ENCODE measurements at places on chromosomes 16 and 17. TPM values are rescaled to one million over a fixed set of nuclear protein-coding genes. Genes with fewer than 3 reads are reported as not detected.
A peak's percentile ranks its signal among the peaks of the same experiment; 100 is the strongest.

CDH15 gene
- not detected for total RNA-seq

LDHD gene
- total RNA-seq: not detected

GRCh38 chr16:79209308-79209707 is 391.2 kb downstream of the MAF start:
- no peak for DNase-seq

DNA sequence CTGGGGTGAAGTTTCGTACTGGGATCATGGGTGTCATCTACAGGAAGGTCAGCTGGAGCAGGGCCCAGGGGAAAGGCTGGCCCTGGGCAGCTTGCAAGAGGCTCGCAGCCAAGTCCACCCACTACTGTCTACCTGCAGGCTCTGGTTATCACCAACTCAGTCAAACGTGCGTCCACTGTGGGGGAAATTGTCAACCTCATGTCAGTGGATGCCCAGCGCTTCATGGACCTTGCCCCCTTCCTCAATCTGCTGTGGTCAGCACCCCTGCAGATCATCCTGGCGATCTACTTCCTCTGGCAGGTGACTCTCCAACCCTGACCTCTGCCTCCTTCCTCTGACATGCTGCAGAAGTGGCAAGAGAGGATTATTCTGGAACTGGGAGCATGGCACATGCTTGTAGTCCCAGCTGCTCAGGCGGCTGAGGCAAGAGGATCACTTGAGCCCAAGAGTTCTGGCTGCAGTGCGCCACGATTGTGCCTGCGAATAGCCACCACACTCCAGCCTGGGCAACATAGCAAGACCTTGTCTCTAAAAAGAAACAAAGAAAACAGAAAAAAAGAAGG is 29.2 kb downstream of the ABCC3 start:
- DNase-seq: no peak

- DNase-seq: no peak
Observed at GRCh38 chr16:54412777-54413455, 126.3 kb upstream of the IRX3 start.

DNA sequence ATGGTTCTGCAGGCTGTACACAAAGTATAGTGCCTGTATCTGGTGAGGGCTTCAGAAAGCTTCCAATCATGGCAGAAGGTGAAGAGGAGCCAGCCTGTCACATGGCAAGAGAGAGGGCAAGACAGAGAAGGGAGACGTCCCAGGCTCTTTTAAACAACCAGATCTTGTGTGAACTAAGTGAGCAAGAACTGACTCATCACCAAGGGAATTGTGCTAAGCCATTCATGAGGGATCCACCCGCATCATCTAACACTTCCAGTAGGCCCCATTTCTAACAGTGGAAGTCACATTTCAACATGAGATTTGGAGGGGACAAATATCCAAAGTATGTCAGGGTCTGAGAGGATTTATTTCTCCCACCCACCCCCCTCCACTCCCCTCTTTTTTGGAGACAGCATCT is 56.2 kb upstream of the ELAC2 start:
- no peak for DNase-seq

GLOD4 gene
- 71.6 TPM for total RNA-seq

DDX52 gene
- total RNA-seq: 26.7 TPM

GRCh38 chr17:34009912-34010311 is 245.2 kb upstream of the CCL2 start:
- DNase-seq: no peak

GHDC gene
- 15.3 TPM for total RNA-seq

ICAM2 gene
- 113 TPM for total RNA-seq

STXBP4 gene
- 5.5 TPM for total RNA-seq

DNA sequence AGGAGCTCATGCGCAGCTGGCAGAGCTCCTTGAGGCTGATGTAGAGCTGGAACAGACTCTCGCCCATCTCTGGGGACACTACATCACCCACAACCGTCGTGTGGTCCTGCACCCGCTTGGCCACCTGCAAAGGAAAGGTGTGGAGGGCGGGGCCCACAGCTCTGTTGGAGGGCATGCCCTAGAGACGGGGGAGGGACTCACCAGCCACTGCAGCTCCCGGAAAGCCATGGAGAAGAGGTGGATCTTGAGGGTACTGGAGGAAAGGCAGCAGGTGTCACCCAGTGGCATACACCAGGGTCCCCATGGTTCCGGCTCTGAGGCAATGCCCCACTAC is 8.6 kb downstream of the UNC13D start:
- no peak for DNase-seq

DNA sequence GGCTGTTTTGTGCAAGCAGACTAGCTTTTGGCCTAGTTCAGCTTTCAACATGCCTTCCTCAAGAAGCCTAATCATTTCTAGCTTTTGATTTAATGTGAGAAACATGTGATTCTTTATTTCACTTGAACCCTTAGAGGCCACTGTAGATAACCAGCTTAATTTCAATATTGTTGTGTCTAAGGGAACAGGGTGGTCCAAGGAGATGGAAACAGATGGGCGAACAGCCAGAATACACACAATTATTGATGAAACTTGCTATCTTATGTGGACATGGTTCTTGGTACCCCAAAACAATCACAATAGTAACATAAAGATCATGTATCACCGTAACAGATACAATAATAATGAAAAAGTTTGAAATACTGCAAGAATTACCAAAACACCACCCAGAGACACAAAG is 4.8 kb downstream of the NPRL3 start:
- no peak for DNase-seq

SALL1 gene
- not detected for total RNA-seq

DNA sequence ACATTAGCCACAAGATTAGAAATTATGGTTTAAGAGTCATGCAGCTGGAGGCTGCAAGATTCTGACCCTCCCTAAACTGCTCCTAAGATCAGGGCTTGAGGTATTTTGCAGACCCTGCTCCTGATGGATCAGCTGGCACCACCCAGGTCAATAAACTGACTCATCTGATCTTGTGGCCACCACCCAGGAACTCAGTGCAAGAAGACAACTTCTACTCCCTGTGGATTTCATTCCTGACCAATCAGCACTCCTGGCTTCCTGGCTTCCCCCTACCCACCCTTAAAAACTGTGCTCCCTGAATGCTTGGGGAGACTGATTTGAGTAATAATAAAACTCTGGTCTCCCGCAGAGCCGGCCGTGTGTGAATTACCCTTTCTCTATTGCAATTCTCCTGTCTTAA is 25.0 kb upstream of the MILR1 start:
- no peak for DNase-seq

MAPT gene
- 0.12 TPM for total RNA-seq

- peak; percentile 44 for DNase-seq
Observed at GRCh38 chr17:64938925-64939474, 19.7 kb upstream of the LRRC37A3 start.

PALB2 gene
- total RNA-seq: 21.6 TPM

DNA sequence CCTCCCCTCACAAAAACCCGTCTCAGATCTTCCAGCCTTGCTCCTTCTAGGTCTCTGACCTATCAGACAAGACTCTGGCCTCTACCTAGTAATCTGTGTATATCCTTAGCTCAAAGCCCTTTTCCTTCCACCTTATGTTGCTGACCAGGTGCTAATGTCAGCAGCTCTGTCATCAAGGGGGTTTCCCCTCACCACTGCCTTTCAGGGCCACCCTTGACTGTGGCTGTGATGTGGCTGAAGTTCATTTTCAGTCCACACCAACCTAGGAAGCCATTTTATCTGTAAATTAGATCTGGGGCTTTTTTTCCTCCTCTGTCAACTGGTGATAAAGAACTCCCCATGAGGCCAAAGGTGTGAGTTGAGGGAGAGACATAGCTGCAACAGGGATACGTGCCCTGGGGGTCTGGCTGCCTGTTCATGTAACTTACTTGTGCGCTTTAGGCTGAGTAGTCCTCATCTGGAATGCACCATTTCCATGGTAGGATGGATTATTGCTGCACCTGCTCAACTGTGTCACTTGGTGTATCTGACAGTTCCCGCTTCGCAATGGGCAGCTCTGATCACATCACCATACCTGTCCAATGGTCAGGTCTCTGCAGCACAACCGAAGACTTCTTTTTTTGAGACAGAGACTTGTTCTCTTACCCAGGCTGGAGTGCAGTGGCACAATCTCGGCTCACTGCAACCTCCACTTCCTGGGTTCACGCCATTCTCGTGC is 14.7 kb upstream of the RUNDC3A start:
- DNase-seq: no peak

DNA sequence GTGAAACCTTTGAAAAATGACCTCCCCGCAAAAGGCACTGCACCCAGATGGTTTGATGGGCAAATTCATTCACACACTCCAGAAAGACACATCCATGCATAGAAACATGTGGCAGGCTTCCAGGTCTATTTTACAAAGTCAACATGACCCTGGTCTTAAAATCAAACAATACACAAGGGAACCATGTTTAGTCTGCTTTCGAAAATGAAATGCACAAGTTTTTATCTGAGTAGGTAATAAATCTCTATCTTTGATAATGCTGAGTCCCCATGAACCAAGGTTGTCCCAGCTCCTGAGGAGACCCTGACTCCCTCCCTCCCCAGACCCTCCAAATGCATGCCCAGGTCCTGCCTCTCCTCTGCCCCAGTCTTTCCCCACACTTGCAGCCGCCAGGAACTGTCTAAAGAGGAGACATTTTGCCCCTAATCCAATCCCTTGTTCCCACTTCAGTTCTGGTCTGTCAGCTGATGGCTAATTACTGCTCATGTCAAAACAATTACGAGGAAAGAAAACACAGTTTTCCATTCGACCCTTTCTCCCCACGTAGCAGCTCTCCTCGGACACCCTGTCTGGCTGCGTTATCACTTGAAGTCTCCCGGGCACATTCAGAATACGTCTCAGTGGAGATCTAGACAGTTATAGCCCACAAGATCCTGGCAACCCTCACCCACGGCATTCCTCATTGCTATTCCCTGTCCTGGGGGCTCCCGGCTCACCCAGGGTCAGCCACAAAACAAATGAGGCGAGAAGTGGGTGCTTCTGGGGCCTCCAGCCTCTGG is 68.8 kb upstream of the RCVRN start:
- no peak for DNase-seq

DNA sequence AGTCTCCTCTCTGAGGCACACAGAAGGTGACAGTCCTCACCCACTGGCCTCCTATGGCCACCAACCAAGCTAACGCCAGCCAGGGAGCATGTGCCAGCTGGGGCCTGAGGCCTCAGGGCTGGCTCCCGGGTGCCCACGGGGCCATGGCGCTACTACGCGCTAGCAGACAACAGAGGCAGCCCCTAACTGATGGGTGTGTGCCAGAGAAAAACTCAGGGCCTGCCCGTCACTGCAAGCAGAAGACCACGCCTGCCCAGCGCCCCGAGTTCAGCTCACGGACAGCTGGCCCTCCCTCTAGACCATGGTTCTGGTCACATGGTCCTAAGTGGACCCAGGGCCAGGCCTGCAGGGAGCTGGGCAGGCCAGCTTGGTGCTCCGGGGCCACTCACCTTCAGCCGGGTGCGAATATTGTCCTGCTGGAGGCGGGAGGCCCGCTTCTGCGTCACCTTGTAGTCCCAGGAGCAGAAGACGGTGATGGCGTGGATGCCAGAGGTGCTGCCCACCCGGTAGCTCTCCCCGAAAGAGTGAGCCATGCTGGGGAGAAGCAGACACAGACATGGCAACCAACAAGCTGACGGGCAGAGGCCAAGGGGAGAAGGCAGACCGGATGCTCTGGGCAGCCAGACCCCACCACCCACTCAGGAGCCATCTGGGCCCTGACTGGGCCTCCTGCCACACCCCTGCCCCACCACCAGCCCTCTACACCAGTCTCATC is 6.2 kb downstream of the TMC6 start:
- DNase-seq: no peak

CACNG5 gene
- not detected for total RNA-seq

DNA sequence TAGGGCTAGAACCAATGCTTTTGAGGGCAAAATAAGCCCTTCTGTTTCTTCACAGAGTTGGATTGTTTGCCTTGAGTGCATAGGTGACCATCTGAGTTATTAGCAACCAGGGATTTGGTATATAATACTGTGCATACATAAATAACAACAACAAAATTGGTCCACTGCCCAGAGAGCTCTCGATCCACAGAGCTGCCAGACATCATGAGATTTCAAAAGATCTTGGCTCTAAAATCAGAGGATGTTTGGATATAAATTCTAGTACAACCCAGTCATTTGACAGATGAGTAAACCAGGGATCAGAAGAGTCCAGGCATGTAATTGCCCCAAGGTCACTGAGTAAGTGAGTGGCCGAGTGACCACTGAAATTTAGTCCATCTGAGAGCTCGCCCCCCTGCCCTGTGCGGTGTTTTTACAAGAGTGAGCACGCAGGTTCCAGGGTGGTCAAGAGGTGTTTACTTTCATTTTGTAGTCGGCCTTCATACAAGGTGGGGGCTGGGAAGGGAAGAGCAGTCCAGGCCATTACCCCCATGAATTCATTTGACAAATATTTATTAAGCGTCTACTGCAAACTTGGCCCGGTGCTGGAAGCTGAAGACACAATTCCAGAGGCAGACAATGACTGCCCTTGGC is 1.8 kb upstream of the MT2A start:
- DNase-seq: no peak

STUB1 gene
- total RNA-seq: 68.7 TPM

- DNase-seq: no peak
Observed at GRCh38 chr17:76883744-76884525, 15.7 kb downstream of the MGAT5B start.

WRAP53 gene
- total RNA-seq: 24.2 TPM

CD300E gene
- total RNA-seq: not detected

TERB1 gene
- 0.15 TPM for total RNA-seq

CTRB2 gene
- not detected for total RNA-seq

GRCh38 chr16:28164140-28164539 is 47.6 kb downstream of the XPO6 start:
- no peak for DNase-seq

Data from activated CD4-positive, alpha-beta T cell treated with anti-CD3 and anti-CD28 coated beads, Interleukin-2, amount 10 ng/mL, durations not matched to agents 7 days and 5 days (primary cell).